Brain (organoid and tissue), 16 donors: ENCODE measurements at places on chromosomes 12 and 14.

DNA sequence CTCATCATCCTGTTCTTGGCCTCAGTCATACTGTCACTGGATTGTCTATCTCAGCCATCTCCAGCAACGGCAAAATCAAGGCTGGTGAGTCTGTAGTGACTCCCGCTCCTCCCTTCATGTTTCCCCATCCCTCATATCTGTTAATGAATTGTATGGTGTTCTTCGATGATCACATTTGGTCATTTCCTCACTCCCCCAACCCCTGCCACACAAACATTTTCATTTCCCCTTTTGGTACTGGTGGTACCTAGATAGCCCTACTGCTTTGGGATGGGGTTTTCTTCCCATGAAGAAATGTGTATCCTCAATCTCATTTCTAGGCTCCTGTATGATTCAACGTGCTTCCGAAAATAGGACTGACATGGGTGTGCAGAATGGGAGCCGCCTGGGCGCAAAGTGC, 2.7 kb upstream of the KLHL33 start:
- no peak for DNase-seq

DNA sequence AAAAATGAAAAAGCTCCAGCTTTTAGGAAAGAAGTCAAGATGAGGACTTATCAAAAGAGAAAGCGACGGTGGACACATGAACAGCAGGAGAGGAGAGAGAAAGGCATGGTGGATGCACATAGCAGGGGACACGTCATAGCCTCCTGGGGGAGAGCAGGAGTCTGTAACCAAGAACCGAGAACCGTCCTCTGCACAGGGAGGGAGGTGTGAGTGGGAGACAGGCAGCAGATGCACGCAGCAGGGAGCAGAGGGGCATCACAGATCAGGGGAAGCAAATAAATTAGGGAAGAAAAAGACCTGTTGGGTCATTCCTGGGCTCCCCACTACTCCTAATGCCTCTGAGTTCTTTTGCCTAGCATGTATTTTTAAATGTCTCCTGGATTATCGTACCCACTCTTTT, 138.1 kb upstream of the RMST start:
- DNase-seq = no peak

DNA sequence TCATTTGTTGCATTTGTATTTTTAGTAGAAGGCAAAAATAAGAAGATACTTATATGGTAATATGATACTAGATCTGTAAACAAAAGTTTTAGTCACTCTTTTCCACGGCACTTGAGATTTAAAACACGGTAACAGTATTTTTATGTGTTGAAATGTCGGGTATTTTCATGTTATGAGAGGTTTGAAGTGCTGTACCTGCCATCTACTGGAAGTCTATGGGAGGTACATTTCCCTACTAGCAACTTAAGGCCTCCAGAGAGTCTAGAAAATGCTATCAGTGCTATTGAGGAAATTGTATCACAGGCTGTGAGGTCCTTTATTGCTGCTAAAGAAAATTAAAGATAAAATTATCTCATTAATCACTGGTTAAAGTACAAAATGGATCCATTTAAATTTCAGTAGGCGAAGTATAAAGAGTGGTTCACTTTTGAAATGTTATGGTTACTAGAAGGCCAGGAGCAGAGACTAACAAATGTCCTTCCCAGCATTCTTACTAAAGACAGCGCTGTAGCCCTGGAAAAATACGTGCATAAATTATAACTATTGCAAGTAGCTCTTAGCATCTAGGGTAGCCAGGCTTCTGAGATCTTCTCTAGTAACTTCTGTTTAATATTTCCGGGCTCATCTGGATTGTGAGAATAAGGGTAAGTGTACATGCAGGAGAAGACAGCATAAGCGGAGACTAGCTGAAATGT, 77.6 kb upstream of the PRKD1 start:
- peak; percentile 83 for DNase-seq

DNA sequence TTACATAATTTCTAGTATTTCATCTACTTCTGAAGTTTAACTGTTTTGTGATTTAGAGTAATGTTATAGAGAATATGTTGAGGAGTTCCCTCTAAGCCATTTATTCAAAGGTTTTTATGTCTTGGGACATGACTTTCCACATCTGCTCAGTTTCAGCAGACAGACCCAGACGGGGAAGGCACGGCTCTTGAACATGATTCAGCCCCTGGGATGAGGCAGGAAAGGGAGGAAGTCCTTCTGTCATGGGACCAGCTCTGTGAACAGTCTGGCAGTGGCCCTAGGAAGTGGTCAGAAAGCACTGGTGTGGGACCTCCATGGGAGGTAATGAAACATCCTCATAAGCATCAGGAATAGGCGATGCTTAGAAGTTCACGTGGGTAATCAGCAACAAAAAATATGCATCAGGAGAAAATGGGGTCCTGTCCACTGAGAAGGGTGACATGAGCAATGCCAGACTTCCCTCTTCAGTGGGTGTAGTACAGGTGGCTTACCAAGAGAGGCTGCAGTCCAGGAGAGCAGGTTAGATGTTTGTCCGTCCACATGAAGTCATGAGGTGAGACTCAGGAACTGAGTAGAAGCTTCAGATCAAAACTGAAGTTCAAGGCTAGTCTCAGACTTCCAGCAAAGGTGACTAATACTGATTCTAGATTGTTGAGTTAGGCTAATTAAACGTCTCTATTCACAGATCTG, 248.5 kb downstream of the IPO8 start:
- no peak for DNase-seq

DNA sequence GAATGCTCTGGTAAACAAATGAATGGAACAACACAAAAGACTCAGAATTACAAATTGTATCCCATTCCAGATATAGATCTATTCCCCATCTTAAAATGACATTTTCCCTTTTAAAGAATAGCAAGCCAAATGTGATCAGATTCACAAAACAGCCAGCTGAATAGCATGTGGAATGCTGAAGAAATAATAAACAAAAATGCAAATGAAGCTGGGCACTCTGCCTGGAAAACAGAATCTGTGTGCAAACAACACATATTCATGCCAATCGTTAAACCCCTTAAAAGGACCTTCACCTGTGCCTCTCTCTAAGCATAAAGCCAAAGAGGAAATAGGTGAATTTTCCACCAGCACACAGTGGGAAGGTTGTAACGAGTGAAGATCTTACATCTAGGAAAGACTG, 67.9 kb upstream of the PDZRN4 start:
- DNase-seq = peak; percentile 75

GRCh38 chr12:22588817-22589216, 36.2 kb upstream of the ETNK1 start:
- no peak for DNase-seq

GRCh38 chr12:105935106-105935505, 203.6 kb downstream of the NUAK1 start:
- no peak for DNase-seq

- DNase-seq = no peak
Observed at GRCh38 chr12:124511259-124511985, 56.0 kb downstream of the NCOR2 start.

- DNase-seq = peak; percentile 12
Observed at GRCh38 chr12:27280412-27280811, 36.3 kb downstream of the STK38L start.

GRCh38 chr12:105912882-105913678, 225.7 kb downstream of the NUAK1 start:
- no peak for DNase-seq

DNA sequence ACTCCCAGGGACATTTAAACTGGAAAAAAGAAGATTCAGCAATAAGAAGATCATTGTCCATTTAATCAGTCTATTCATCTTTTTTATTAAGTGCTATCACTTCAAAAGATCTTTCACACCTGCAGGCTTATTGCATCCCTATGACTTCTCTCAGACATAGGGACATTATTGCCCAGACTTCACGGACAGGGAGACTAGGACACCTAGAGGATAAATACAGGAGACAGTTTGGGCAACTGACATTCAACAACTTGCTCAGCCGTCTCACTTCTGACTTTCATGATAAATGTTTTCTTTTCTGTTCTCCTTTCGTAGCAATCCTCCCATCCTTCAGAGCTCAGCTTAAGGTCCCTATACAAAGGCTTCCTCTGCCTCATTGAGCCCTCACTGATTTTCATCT, 84.3 kb downstream of the TMEM30B start:
- no peak for DNase-seq

DNA sequence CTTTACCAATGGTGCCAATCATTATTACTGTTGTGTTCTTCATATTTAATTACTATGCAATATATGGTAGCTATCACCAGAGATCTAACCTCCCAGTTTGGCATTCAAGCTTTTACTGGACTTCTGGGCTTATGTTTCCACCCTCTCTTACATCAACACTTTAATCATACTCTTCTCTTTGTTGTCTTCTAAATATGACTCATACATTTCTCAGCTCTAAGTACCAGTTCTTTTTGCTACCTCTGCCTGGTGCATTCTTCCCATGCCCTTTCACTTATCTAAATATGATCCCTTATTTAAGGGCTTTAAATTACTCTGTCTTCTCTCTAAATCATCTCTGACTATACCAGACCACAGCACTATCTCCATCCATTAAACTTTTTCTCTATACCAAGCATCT, 246.1 kb upstream of the CCDC196 start:
- no peak for DNase-seq
